Fibroblast of the aortic adventitia (primary cell): ENCODE measurements at places on chromosomes 12 and 14.

DNA sequence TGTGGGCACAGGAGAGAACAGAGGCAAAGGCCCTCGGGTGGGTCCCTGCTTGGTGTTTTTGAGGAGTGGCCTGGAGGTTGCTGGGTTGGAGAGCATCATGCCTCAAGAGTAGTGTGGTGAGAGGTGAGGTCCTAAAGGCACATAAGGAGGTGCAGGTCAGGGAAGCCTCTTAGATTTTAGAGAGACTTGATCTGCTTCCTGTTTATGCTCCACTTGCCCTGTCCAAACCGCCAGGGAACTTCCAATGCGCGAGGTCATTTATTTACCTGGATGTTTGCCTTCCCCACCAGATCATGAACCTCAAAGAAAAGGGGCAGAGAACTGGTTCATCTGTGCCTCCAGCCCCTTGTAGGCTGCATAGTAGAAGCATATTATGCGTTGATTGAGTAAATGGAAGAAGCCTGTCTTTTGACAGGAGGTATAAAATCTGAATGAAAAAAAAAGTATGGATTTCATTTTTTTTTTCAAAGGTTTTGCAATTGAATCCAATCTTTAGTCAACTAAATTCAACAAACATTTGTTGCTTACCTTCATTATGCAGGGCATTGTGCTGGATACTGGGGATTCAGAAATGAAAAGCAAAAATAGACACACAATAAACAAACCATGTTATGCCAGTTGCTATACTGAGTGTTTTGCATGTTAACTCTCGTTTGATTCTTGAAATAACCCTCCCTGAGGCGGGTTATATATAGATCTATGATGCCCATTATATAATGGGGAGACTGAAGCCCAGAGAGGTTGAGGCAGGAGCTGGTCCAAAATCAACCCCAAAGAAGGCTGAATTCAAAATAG is 485.2 kb downstream of the VRK1 start:
- DNase-seq: no peak

DNA sequence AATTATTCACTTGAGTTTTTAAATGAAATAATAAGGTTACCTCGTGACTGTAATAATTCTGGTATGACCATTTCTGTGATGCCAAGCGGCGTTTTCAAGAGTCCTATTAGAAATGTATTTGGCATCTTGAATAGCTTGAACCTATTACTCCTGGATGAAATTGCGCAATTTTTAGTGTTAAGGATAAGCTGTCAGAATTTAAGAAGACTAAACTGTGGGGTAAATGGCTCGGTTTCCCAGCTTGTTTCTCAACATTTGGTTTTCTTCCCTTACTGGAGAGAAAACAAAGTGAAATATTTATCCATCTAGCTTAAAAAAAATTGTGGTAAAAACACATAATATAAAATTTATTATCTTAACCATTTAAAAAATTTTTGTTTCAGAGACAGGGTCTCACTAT is 26.8 kb downstream of the PCNX1 start:
- peak; percentile 72 for DNase-seq

DNA sequence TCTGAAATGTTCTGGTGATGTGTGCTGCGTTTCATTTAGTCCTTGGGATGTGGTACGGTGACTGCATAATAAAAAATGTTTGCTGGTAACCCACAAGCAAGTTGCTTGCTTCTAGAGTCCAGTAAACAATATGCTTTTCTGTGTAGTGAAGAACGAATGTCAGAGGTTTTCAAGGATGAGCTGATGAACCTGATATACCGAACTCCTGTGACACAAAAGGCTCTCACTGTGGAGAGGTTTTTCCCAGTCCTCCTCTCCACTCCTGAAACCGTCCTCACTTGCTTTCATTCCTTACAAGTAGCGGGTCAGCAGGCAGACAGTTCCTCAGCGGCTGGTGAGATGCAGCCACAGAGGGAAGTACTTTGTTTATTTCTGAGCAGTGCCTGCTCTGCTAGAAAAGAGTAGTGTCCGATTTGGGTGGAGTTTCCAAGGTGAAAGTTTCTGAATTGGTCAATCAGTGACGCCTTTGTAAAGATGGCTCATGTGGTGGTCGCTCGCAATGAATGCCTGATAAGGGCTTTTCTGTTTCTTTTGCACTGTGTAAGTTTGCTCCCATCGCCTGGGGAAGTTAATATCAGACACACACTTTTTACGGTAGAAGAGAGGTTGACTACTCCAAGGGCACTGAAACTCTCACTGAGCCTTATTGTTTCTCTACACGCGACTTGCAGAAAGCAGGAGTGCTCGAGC is 3.0 kb downstream of the ETV6 start:
- DNase-seq: peak; percentile 39

DNA sequence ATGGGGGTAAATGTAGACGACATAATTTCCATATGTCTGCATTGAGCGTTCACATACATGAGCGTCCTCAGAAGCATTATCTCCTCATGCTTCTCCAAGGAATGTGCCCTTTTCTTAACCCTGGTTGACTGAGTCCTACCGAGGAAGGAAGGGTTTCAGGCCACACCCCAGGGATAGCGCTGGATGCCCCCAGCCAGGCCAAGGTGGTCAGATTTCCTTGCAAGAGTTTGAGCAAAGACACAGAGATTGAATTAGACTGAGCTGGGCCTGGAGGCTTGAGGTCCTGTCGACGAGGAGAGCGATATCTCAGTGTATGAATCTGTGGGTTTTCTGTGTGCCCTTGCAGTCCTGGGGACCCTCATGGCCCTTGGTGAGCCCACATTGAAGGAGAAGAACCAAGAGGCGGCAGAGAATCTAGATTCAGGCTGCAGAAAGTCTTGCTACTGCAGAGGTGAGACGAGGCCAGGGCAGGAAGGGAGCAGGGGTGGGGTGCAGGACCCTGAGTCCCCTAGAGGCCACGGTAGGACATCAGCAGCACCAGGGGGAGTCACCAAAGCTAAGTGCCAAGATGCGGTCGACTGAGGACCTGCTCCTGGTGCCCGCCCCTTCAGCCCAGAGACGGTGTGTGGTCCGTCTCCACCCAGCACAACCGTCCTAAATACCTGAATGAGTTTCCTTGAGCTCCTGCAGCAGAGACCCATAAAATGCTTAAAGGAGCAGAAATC is 94.7 kb upstream of the DIO3 start:
- no peak for DNase-seq

DNA sequence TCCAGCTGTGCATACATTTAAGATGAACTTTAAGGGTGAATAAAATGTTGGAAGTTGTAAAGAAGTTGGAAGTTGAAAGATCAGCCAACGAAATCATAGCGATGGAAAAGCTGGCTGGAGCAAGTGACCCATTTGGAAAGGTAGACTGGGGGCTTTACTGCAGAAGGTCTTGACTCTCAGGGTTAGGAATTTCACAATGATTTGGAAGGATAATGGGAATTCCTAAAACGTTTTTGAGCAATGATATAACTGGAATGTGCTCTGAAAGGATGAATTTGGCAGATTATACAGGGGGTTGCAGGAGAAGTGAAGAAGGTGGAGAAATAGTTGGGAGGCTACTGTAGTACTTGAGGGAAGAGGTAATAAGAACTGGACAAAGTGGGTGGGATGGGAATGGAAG is 27.4 kb downstream of the EMP1 start:
- peak; percentile 89 for DNase-seq

GRCh38 chr14:54902521-54903420 is at the start of gene GCH1:
Gene GCH1 (minus strand): TSS chr14:54902826. CDS start chr14:54902663, 163 bp downstream.
- DNase-seq: peak; percentile 38

- DNase-seq: no peak
Measured at GRCh38 chr12:101819467-101819866, 11.3 kb downstream of the GNPTAB start.

GRCh38 chr14:32350020-32350419 is 20.9 kb downstream of the AKAP6 start:
- DNase-seq: no peak

DNA sequence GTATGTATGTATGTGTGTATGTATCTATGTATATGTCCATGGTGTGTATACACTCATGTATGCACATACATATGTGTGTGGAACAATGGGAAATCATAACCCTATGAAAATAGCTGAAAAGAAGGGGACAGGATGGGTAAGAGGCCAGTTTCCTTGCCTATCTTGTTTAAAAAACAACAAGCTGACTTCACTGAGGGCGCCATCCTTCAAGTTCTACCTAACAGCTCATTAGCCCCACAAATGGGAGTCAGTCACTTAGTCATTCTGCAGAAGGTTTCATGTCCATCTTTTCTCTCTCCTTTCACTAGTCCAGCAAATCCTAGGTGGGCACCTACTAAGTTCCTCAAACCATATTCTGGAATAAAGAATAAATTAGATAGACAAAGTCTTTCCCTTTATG is 14.7 kb downstream of the STON2 start:
- DNase-seq: no peak

DNA sequence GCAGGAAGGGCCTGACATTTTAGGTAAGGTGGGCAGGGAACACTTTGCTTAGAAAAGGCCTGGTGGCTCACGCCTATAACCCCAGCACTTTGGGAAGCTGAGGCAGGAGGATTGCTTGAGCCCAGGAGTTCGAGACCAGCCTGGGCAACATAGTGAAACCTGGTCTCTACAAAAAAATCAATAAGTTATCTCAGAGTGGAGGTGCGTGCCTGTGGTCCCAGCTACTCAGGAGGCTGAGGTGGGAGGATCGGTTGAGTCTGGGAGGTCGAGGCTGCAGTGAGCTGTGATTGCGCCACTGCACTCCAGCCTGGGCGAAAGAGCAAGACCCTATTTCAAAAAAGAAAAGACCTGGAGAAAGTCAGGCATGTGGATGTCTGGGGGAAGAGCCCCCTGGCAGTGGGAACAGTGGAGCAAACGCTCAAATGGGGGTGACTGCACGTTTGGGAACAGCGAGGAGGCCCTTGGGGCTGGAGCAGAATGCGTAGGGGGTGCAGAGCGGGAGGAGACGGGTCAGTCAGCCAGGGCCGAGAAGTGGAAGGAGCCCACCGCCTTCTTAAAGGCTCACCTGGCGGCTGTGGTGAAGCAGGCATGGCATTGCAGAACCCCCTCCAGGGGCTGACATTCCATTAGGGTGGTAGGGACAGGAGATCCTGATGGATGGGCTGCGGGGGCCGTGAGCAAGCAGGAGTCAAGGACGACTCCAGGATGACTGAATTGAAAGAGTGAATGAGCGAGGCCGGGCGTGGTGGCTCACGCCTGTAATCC is 6.2 kb upstream of the KIF26A start:
- no peak for DNase-seq

DNA sequence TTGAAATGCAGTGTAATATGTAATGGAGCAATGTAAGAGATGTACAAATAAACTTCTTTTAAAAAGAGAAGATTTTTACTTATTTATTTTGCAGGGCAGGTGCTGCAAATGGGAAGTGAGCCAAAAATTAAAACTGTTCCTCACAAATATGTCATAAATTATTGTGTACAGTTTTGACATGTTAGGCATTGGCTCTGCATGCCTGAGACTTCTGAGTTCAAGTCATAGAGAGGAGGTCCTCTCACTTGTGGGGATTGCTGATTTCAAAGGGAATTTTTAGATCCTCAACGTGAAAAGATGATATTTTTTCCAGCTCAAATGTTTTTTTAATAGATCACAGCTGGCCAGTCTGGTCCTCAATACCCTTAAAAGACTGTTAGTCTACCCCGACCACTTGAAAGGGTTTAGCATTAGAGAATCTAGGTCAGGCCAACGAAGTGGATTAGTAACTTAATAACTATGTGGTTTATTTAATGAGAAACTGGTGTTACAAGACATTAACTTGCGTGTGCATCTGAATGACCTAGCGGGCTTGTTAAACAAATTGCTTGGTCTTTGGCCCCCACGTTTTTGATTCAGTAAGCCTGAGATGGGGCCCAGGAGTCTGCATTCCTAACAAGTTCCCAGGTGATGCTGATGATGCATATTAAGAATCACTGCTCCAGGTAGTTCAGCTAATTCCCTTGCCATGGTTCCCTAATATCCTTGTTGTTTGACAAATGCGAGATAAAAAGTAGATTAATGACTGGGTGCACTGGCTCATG is 30.9 kb upstream of the WDR89 start:
- no peak for DNase-seq

GRCh38 chr12:3228552-3228951 is 151.4 kb downstream of the TSPAN9 start:
- DNase-seq: no peak

GRCh38 chr12:46516238-46516932 is 143.8 kb upstream of the SLC38A2 start:
- DNase-seq: no peak

- peak; percentile 21 for DNase-seq
Measured at GRCh38 chr12:115261691-115262398, 577.9 kb upstream of the TBX3 start.

DNA sequence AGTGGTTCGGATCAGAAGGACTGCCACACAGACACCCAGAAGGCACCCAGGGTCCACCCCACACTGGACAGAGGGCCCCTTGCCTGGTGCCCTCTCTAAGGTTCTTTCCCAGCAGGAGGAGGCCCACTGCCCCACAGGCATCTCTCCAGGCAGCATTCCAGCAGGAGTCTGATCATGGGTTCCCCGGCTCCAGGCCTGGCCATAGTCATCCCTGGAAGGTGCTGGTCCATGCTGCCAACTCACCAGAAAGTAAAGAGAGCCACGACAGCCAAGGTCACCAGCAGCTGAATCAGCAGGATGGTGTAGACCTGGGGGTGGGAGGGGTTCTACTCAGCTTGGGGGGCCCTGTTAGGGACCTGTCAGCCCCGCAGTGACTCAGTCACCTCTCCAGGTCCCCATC is 6.4 kb downstream of the FAIM2 start:
- no peak for DNase-seq

DNA sequence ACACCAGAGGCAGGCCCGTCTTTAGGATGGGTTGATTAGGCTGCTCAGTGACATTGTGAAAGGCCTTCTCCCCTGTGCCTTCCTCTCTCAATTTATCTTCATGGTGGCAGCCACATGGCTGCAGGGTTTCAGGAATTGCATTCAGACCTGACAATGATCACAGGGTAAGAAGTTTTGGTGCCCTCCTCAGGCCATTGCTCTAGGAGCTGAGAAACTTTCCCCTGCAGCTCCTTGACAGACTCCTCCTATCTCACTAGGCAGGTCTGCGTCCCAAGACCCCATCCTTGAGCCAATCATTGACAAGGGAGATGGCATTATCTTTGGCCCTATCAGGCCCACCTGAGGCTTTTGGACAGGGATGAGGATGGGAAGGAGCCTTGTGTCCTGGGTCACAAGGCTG is 57.4 kb upstream of the ANO4 start:
- no peak for DNase-seq

GRCh38 chr14:30706704-30707103 is 84.6 kb downstream of the SCFD1 start:
- no peak for DNase-seq
